ENCODE measurements at places on chromosomes 3 and 15. TPM values are rescaled to one million over a fixed set of nuclear protein-coding genes. Genes with fewer than 3 reads are reported as not detected.

DNA sequence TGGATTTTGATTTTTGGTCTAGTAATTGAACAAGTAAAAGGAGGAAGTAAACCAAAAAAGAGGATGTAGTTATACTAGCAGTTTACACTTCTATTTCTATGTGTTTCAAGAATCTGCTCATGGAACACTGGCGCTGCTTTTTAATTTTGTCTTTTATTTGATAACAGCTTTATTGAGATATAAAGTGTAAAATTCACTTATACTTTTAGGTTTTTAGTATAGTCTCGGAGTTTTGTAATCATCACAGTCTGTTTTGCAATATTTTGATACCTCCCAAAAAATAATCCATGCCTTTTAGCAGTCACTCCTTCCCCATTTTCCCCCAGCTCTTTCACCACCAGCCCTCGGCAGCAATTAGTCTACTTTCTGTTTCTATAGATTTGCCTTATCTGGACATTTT, 18.0 kb downstream of the UBE2E2 start:
- no peak for DNase-seq

GRCh38 chr15:57019496-57020160, 101.2 kb downstream of the TCF12 start:
- no peak for DNase-seq

- DNase-seq, result no peak
These were observed 3.1 kb downstream of the SKOR1 start for GRCh38 chr15:67828278-67828968.

GRCh38 chr3:66450390-66451022, 50.3 kb downstream of the LRIG1 start:
- DNase-seq, result no peak

DNA sequence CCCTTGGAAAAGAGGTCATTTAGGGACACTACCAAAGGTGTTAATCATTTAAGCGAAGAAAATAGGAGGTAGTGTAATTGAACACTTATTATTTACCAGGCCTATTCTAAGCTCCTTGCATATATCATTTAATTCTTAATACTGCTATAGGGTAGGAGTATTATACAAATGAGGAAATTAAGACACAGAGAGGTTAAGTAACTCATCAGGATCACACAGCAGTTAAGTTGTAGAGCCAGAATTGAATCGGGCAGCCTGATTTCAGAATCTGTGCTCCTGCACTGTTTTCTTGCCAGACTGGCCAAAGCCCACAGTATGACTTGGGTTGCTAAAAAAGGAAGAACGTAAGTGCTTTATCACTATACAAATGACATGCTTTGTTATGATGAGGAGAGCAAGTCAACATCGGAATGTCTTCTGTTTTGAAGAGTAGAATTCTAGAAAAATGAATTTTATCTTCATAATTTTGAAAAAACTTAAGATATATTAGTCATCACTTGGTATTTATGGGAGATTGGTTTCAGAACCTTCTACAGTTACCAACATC, 31.4 kb downstream of the HPS3 start:
- DNase-seq, result no peak

The ADAMTSL3 gene
- total RNA-seq, result 0.18 TPM

All from esophagus squamous epithelium (tissue), 5 donors.